ENCODE measurements at places on chromosomes 3 and 15.

- DNase-seq = no peak
These were observed 629 bp downstream of the RPL24 start for GRCh38 chr3:101685870-101686307.

DNA sequence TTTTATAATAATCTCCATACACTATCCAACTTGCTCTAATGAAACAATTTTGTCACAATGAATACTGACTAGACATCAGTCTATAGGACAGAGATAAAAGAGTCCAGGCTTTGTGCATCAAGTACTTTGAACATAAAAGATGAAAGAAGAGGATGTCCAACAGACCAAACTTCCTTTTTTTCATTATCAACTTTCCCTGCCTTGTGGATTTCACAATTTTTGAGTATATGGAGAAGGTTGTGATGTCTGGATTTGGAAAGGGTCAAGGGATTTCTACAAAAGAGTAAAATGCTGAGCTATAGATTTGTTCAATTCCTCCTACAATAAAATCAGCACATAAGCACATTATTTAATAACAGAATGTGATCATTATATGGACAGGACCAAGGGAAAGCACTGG, 25.7 kb downstream of the CD47 start:
- DNase-seq = no peak

- DNase-seq = no peak
These were observed 365.6 kb downstream of the SV2B start for GRCh38 chr15:91465696-91466095.

GRCh38 chr15:29204369-29204755, 65.3 kb downstream of the NSMCE3 start:
- no peak for DNase-seq

DNA sequence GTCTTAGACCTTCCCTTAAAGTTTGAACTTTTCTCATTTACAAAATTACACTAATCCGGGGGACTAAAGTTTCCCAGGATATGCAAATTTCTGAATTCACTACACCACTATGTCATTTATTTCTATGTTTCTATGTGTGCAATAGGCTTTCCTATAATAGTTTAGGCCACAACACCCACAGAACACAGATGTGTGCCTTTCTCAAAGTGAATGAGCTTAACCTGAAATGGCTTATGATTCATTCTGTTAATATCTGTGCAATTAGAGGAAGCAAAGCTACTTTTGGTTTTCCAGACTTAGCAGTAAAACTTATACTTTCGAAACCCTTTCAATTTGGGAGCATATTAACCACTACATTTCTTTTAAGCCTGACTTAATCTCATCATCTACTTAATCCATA, 748.1 kb downstream of the GBE1 start:
- no peak for DNase-seq

DNA sequence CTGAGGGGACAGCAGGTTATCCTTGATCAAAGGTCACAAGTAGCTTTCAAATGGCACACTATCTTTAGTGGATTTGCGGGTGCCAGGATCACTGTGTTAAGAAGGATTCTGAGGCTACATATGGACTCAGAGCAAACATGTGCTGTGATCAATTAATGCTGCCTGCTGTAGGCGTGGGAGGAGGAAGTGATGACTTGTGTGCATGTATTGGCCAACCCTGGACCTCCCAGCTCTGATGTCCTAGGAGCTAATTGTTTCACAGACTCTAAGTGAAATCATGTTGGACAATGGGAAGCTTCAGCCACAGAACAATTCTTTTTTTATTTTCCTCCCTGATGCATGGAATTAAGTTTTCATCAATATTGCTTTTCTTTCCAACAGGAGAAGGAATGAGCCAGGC, 24.4 kb downstream of the FAH start:
- DNase-seq = no peak

- DNase-seq = peak; percentile 77
These were observed 27.6 kb upstream of the ANKDD1A start for GRCh38 chr15:64883997-64884511.
